ENCODE measurements at places on chromosomes 5 and 9.

DNA sequence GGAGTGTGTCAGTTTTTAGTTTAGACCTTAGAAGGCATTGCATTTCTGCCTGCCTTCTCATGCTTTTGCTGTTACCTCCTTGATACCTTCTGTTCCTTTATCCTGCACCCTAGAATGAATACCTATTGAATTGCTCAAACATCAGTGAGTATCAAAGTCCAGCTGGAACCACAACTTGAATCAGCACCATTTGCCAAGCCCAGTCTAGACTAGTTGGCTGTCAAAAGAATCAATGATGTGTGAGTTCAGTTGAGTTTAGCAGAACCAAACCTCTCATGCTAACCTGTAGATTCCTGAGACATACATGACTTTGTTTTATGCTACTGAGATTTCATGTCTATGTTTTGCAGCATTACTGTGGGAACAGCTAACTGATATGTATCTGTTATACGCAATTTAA lies 116.6 kb downstream of the FAM170A start:
- DNase-seq = no peak

- DNase-seq = no peak
Observed at GRCh38 chr9:108650826-108651225, 205.0 kb downstream of the ACTL7B start.

DNA sequence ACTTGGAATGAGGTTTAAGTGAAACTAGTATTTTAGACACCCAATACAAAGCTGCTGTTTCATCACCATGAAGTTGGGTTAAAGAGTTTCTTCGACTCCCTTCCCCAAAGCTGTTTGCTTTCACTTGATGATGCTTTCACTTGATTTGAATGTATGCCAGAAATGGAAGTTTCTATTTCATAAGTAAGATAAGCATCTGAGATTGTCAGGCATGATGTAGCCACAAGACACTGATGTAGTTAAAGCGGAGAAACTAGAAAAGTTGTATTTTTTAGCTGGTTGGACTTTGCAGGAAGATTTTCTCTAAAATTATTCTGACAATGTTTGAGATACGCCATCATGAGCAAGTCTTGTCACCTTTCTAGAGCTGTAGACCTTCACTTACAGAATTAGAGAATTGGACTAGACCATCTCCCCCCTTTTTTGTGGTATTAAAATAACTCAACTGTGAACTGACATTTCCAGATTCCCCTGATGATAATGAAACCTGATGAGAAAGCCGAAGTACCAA lies 20.0 kb downstream of the MOCS2 start:
- DNase-seq = no peak

- DNase-seq = no peak
Observed at GRCh38 chr9:95049761-95050160, 267.7 kb downstream of the FANCC start.

GRCh38 chr9:79570448-79571308 lies 1.1 kb upstream of the TLE4 start:
- peak; percentile 57 for DNase-seq

GRCh38 chr9:137435980-137436760 lies 5.0 kb downstream of the ENTPD8 start:
- no peak for DNase-seq

DNA sequence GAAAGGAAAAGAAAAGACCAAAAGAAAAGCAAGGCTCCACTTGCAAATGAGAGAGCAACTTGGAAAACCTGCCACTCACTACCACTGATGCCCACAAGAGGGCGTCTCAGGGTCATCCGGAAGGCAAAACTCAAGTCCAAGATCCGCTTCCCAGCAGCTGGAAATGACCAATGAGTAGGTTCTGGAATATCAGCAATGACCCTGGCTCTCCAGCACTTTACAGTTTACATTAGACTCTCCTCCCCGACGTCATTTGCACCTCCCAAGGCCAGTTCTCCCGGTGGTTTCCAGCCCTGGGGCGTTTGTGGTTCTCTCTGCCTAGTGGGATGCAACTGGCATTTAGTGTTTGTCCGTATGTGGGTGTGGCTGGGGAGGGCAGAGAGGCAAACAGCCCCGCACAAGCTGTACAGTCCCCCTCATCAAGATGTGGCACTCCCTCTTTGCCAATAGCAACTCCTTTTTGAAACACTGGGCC lies 193.8 kb upstream of the ZNF618 start:
- DNase-seq = peak; percentile 22

DNA sequence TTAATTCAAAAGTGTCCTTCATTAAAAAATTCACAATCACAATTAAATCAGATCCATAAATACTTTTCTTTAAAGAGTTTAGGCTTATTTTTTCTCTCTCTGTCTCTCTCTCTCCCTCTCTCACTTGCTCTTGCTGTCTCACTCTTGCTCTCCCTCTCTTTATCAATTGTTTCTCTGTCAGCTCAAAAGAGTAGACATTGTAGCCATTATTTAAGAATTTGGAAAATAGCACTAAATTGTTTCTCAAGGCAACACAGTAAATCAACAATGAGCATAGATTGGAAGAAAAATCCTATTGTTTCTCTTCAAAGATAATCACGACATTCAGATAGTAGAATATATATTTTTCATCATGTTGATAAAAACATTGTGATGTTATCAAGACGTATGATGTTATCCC lies 1114.0 kb downstream of the PTPRD start:
- DNase-seq = no peak

DNA sequence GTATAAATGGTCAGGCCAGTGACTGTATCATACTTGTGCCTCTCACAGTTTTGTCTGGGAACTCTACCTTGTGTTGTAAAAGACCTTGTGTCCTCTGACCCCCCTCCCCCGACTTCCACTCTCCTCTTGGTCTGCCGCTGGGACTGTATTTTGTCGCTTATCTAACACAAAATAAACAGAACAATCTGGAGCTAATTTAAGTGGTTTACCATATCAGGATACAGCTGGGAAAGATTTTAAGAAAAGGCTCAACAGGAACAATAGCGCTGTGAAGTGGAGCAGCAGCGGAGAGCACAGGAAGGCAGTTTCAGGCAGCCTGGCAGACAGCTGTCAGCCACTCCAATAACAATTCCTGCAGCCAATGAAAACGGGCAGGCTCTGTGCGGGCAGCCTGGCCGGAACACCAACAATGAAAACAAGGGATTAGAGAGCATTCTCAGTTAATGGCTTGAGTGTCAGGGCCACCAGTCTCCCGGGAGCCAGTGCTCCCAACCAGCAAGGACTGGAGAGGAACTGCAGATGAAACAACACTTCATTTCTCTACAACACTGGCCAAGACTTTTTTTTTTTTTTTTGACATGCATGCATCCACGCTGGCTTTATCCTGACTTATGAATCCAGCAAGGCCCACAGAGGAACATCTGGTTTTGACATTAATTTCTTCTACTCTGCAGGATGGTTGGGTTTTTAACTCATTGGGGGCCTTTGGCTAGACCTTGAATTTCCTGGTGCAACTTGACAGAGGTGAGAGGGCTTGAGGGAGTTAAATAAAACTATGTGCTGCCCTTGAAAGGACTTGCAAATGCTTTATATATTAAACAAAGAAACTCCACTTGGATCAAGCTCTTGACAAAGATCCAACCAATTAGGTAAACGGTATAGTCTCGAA lies 76.7 kb downstream of the ARSB start:
- DNase-seq = no peak

GRCh38 chr5:93755716-93756115 lies 14.3 kb upstream of the POU5F2 start:
- DNase-seq = no peak

- no peak for DNase-seq
Observed at GRCh38 chr9:6123416-6123815, 92.2 kb upstream of the IL33 start.

GRCh38 chr9:98465799-98466198 lies 210.3 kb upstream of the TBC1D2 start:
- DNase-seq = no peak

- DNase-seq = no peak
Observed at GRCh38 chr9:10059044-10059443, 553.8 kb downstream of the PTPRD start.

GRCh38 chr5:96903300-96903699 lies 27.0 kb downstream of the ERAP2 start:
- no peak for DNase-seq

- peak; percentile 31 for DNase-seq
Observed at GRCh38 chr5:124952566-124952965, 206.1 kb upstream of the ZNF608 start.

- no peak for DNase-seq
Observed at GRCh38 chr9:12554636-12555035, 138.5 kb upstream of the TYRP1 start.

- no peak for DNase-seq
Observed at GRCh38 chr5:173557123-173557903, 59.1 kb downstream of the BOD1 start.

DNA sequence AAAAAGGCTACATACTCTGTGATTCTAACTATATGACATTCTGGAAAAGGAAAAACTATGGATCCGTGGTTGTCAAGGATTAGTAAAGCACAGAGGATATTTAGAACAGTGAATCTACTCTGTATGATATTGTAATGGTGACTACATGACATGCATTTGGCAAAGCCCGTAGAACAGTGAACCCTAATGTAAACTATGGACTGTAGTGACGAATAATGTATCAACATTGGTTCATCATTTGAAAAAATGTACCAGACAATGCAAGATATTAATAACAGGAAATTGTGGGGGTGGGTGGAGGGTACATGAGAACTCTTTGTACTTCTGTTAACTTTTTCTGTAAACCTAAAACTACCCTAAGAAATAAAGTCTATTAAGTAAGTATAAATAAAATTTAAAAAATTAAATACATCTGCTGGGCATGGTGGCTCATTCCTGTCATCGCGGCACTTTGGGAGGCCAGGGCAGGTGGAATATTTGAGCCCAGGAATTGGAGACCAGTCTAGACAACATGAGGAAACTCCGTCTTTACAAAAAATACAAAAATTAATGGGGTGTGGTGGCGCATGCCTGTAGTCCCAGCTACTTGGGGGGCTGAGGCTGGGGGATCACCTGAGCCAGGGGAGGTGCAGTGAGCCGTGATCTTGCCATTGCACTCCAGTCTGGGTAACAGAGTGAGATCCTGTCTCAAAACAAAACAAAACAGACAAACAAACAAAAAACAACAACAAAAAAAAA lies 101.7 kb upstream of the TBC1D2 start:
- no peak for DNase-seq

GRCh38 chr5:32584646-32585045 lies 711 bp upstream of the SUB1 start:
- no peak for DNase-seq

GRCh38 chr5:174409070-174409469 lies 315.3 kb upstream of the MSX2 start:
- DNase-seq = no peak

GRCh38 chr9:99336531-99336930 lies 114.4 kb downstream of the SEC61B start:
- no peak for DNase-seq

- no peak for DNase-seq
Observed at GRCh38 chr9:81581986-81582385, 107.4 kb downstream of the TLE1 start.

DNA sequence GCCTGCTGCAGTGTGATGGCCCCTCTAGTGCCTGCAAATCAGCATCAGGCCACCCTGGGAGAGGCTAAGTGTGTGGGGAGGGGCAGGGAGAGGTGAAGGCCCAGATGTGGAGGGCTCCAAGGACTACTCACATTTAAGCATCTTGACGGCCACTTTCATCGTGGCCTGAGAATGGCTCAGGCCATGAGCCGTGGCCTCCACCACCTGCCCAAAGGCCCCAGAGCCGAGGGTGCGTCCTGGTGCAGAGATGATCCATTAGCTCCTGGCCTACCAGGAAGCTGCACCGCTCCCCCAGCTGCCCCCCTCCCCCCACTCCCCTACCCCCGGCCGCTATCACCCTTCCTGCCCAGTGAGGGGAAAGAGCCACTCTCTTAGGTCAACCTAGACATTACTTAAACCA lies 31.0 kb downstream of the PDGFRB start:
- no peak for DNase-seq

GRCh38 chr5:1896602-1897376 lies 14.1 kb upstream of the IRX4 start:
- DNase-seq = no peak

DNA sequence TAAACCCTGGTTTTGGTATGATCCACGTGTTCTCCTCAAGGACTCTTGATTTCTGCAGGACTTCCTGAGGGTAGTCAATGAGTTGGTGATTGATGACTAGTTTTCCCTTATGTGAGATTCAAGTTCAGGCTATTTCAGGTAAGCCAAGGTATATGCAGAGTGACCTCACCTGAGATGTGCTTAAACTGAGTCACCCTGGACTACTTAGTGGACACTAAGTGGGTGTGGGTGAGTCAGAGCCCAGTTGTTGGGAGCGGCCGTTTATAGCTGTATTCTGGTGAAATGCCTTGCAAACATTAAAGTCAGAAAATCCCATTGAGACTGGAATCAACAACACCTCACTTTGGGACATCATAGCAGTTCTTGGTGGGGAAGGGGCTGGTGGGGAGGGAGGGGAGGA lies 62.9 kb downstream of the SLC28A3 start:
- no peak for DNase-seq

DNA sequence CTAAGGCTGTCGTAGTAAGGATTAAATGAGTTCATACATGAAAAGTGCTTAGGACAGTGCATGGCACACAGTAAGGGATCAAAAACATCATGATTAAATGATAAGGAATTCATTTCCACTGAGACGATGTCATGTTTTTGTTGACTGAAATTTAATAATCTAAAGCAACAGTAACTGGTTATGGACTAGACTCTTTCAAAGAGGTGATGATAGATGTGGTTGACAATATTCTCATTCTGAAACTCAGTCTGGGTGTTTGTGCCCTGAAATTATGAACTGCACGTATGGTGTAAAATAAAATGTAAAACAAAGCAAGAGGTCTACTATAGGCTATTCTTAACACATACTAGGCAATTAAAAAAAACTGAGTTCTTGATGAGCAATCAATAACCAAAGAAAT lies 280.0 kb downstream of the DENND1A start:
- no peak for DNase-seq

DNA sequence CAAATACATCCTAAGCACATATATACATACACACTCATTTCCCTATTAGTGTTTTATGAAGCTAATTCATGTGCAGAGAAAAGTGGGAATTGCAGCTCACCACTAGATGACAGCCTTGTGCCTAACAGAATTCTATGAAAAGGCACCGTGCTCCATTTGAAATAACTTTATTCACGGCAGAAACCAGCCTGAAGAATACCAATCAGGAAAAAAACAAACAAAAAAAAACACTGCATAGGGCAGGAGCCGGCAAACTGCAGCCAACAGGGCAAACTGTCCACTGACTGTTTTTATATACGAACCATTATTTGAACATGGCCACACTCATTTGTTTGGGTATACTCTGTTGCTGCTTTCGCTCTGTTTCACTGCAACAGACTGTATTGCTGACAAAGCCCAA lies 33.6 kb downstream of the ERMP1 start:
- DNase-seq = no peak

DNA sequence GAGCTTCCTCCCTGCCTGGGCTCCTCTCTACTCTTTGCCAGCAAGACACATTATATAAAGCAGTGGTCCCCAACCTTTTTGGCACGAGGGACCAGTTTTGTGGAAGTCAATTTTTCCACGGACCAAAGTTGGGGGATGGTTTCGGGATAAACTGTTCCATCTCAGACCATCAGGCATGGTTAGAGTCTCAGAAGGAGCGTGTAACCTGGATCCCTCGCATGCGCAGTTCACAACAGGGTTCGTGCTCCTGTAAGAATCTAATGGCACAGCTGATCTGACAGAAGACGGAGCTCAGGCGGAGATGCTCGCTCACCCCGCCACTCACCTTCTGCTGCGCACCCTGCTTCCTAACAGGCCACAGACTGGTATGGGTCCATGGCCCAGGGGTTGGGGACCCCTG lies 142.8 kb downstream of the LIFR start:
- DNase-seq = no peak

GRCh38 chr5:73485715-73486114 lies 12.5 kb upstream of the BTF3 start:
- no peak for DNase-seq

Measured in B cell (primary cell).